CD4-positive, alpha-beta T cell treated with Interleukin-12 subunit alpha and Interleukin-12 subunit beta, for 1 hour (primary cell): ENCODE measurements at places on chromosomes 3 and 15.

GRCh38 chr3:155153242-155154186 lies 73.4 kb downstream of the MME start:
- DNase-seq: no peak

GRCh38 chr15:85749261-85750151 lies 45.2 kb downstream of the KLHL25 start:
- DNase-seq: no peak

DNA sequence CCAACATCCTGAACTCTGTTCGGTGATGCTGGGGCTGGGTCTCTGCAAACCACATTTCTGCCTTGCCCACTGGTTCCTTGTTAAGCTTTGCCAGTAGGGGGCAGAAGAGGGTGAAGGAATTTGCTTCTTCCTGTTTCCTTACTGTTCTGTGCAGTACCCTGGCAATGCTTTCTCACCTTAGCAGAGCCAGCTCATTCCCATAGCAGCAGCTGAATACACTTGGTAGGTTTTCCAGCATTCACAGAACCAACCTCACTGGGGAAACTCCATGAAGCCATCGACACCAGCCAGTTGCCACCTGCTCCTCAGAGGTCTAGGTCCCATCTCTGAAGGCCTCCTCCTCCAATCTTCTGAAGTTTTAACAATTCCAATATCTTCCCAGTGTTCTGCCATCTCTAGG lies 308.4 kb downstream of the PDCD6IP start:
- DNase-seq: no peak

- no peak for DNase-seq
Measured at GRCh38 chr3:110456001-110456400, 615.6 kb upstream of the NECTIN3 start.

DNA sequence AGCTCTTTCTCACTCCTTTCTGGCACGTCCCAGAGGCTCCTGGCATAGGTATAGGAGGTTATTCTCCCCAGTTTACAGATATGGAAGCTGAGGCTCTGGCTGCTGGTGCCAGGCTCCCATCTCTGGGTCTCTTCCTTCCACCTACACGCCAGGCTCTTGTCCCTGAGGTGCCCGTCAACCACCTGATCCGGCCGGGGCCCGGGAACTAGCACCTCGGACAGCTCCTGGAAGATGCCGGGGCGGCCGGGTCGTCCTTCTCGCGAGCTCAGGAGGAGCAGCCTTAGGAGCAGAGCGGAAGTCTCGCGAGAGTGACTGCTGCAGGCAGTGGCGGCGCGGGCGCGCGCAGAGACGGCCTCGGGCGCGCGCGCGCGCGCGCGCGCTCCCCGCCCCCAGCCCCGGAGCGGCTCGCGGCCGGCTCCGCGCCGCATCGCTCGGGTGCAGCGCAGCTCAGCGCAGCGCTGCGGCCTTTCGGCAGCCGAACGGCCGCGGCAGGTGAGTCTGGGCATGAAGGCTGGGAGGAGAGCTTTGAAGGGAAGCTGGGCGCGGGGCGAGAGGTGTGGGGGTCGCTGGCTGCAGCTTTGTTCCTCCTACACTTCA lies at the start of gene SCAMP5:
Gene SCAMP5, plus strand, starts transcription at position 382 of the 597 bp plus-strand sequence. CDS start 16,277 bp downstream, outside the sequence.
- peak; percentile 93 for DNase-seq

GRCh38 chr3:44685128-44685800 lies 27.2 kb upstream of the ZNF502 start:
- peak; percentile 55 for DNase-seq

DNA sequence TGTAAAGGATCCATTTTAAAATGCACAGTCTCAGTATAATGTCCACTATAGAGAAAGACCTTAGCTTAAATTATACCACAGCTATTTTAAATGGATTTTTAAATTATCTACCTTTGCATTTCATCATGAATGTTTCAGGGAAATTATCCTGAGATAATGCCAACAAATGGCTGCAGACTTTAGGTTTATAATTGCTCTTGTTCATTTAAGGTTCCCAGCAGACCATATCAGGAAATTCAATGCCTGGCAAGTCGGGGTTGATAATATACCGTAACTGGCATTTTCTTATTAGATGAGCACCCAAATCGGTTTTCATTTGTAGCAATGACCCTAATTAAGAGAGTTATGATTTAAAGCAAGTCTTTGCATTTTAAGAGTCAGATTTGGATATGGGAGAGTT lies 227.1 kb upstream of the ARRDC4 start:
- no peak for DNase-seq

DNA sequence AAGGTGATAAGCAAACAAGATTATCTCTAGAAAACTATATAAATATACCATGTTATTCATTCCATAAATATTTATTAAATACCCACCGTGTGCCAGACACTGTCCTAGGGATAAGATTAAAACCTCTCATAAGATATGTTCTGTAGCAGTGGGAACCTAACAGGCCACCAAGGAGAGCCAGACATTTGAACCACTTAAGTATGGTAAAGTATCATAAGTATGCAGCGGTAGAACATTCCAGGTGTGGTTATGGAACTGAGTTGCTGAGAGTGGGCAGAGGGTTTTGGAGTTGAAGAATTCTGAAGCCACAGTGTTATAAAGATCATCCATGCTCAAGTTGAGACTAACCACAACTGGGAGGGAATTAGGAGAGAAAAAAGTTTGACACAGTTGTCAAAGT lies 14.7 kb downstream of the FILIP1L start:
- no peak for DNase-seq

- no peak for DNase-seq
Measured at GRCh38 chr3:99549957-99550603, 88.3 kb upstream of the COL8A1 start.

DNA sequence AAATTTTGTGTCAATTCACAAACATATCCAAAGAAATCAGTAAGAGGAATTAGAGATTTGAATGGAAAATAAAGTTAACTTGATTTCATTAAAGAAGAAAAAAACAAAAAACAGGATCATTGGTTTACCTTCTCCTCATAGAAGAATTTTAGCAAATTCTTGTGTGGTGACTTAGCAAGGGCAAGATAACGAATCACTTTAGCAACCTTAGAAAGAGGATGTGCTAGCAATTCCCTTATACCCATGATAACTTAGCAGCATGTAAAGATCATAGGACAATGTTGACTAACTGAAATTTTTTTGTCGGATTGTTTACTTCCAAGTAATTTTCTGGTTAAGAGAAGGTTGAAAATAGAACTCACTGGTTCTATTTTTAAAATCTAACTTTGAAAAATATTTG lies 609.3 kb downstream of the GBE1 start:
- DNase-seq: no peak

DNA sequence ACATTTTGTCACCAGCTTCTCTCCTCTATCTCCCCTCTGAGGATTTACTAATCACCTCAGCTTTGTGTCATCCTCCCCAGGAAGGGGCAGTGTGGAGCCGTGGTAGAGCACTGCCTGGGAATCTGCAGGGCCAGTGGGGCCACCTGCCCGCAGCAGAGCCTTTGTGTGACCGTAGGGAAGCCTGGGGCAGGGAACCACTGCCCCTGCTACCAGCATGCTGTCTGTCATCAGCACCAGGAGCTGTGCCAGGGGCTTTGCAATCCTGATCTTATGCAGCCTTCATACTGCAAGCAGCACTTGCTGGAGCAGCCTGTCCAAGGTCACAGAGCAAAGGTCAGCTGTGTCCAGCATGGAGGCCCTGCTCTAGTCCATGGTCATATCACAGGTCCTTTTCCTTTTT lies 170.2 kb upstream of the IL12A start:
- no peak for DNase-seq

DNA sequence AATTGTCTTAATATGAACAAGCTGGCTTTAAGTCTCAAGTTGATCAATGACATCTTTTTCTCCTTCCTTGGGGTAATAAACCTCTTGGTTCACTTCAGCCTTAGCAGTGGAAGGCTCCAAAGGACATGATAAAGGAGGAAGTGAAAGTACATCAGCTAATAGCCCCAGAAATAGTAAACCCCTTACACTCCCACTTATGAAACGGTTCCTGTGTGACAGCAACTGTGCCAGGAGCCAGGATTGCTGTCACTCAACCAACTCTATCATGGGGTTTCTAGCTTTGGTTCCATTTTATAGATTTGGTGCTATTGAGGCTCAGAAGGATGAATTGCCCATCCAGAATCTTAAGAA lies 216.7 kb downstream of the ABHD5 start:
- DNase-seq: no peak

DNA sequence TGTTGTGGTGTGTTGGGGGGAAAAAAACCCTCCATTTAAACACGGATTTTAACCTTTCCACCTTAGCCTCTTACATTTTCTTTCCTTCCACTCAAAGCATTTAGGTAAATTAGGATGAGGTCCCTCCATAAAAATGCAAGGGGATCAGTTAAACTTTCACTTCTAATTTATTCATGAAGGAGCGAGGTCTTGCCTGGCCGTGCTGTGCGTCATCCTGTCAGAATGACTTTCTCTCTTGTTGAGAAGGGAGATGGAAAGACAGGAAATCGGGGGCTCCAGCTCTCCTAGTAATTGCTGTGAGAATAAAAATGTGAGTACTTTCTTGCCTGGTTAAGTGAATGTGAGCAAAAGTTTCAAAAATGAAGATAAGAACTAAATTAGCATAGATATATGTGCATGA lies 962.3 kb upstream of the NR2F2 start:
- no peak for DNase-seq

DNA sequence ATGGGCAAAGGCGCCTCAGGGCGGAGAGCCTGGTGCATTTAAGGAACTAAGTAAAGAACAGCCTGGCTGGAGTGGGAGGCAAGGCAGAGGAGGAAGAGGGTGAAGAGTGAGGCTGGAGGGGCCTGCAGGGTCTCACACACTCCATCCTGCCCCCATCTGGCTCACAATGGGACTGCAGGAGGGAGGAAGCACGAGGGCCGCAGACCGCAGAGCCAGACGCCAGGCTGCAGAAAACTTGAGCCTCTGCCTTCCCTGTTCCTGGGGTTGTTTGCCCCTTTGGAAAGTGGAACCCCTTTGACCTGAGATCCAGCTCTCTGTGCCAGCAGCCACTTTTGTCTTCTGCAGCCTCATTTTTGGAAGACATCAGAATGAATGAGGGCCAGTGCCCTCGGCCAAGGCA lies 138.0 kb downstream of the SRGAP3 start:
- DNase-seq: no peak

DNA sequence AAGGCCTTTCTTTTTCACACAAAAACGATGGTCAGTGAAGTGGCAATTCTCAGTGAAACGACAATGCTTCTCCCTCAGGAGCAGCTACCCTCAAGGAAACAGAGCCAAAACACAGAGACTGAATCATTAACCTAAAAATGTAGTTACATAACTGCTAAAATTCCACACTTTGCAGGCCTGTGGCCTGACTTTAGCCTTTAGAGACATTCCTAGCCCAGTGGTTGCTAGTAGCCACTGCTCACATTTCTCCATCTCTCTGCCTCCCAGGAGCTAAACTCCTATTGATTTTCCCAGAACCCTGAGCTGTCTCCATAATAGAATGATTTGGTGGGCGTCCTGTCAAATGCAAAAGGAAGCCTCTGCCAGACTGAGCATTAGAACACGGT lies 630.1 kb upstream of the KCNMB2 start:
- DNase-seq: no peak

GRCh38 chr3:37290551-37290950 lies 116.2 kb upstream of the LRRFIP2 start:
- DNase-seq: no peak
